Ascending aorta (tissue), 2 donors: ENCODE measurements at places on chromosomes 6 and 20.

DNA sequence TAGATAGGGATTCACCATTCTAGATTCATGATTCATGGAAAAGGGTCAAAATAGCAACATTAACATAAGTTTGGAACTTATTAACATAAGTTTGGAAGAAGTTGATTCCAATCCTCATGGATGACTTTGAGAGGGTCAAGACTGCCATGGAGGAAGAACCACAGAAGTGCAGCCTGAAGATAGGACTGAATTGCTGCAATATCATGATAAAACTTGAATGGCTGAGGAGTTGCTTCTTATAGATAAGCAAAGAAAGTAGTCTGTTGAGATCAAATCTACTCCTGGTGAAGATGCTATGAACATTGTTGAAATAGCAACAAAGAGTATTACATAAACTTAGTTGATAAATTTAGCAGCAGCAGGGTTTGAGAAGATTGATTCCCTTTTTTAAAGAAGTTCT lies 62.2 kb downstream of the GMDS start:
- no peak for DNase-seq

- no peak for DNase-seq
Observed at GRCh38 chr6:131216246-131216645, 81.0 kb downstream of the AKAP7 start.

- DNase-seq, result no peak
Observed at GRCh38 chr20:51831866-51832265, 29.5 kb upstream of the SALL4 start.

- no peak for DNase-seq
Observed at GRCh38 chr20:22407237-22408193, 176.9 kb downstream of the FOXA2 start.

DNA sequence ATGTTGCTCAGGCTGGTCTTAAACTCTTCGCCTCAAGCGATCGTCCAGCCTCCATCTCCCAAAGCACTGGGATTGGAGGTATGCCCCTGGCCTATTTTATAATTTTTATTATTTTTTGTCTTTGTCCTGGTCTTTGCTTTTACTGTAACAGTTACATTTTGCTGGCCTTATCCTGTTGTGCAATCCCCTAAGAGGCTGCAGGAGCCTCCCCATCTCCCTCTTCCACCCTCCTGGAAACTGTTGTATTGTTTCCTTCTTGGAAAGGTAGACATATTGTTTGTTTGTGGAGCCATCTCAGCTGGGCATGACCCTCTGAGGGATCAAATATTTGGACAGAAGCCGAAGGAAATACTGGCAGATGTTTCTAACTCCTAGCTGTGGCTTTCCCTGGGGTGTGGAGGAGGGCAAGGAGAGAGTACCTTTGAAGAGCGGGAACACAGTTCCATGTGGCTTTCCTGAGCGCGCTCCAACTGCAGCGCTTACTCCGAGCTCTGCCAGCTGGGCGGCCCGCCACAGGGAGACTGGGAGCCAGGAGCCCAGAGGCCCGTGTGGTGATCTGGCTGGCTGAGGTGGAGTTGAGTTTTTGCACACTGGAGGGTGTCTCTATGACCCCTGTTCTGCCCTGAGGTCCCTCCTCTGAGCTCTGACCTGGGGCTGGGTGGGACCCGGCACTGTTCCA lies 4.9 kb downstream of the MAPK13 start:
- DNase-seq, result no peak

- no peak for DNase-seq
Observed at GRCh38 chr6:156464100-156464878, 312.9 kb upstream of the ARID1B start.

- no peak for DNase-seq
Observed at GRCh38 chr6:106885679-106886078, 88.8 kb downstream of the CD24 start.

DNA sequence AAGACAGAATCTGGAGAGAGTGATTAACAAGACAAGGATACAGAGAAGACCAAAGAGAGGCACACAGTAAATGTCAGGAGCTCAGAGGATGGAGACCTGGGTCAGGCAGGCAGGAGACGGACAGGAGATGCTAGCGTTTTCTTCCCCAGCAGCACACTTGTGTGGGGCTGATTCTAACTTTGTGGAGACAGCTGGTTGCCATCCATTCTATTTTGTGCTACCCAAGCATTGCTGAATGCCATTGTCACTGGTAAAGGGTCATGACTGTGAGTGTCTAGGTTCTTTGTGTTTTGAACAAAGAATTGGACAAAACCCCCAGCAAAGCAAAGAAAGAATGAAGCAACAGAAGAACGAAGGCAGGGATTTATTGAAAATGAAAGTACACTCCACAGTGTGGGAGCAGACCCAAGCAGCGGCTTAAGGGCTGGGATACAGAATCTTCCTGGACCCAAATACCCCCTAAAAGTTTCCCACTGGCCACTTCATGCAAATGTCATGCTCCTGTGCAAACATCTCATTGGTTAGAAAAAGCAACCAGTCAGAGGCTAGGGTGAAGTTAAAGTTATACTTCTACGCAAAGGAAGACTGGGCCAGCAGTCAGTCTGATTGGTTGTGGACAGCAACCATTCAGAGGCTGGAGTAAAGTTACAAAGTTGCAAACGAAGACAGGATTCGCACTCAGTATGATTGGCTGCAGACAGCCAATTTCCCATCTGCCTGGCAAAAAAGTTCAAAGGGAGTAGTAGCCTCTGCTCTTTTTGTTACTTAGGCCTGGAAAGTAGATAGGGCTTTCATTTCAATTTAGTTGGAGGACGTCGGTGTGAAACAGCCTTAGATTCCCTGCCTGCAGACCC lies 17.5 kb downstream of the PTK7 start:
- DNase-seq, result no peak

GRCh38 chr6:146498309-146498708 lies 45.3 kb upstream of the RAB32 start:
- DNase-seq, result no peak

DNA sequence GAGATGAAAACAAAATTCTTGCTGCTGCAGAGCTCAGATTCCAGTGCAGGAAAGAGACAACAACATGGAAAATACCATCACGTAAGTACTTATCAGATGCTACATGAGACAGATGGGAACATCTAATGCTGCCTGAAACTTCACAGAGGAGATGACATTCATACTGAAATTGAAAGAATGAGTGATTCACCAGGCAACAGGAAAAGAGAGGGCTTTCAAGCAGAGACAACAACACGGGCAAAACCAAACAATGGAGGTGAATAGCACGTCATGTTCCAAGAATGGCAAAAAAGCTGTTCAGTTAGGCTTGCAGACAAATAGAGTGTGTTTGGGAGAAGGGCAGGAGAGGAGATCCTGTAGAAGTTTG lies 39.3 kb downstream of the GTF2H5 start:
- DNase-seq, result no peak

DNA sequence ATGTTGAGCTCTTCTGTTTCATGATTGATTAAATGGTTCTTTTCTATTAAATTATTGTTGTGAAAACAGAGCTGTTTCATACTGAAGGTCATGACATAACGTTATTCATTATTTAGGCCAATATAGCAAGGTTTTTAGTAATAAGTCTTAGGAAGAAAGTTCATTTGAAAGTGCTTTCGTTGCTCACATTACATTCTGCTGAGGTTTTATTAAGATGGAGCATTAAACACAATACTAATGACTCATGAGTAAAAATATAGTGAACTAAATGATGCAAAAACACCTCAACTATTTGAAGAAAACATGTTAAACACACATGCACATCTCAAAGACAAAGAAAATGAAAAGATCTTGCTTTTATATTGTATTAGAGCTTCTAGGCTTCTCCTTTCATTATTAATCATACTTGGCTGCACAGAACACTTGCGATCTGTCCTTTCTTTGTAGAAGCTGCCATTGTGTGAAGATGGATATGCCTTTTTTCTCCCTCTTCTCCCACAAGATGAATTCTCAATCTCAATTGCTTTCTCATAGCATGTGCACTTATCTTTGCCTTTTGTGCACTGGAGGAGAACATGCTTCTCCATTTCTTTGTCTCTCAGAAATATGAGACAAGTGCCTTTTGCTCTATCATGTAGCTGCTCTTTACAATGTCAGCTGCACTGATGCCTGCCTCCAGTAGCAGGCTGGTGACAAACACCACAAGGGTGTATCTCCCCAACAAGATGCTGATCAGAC lies 312.4 kb downstream of the PHF3 start:
- DNase-seq, result no peak

- DNase-seq, result no peak
Observed at GRCh38 chr6:1864496-1864895, 254.8 kb downstream of the FOXC1 start.

GRCh38 chr20:47727170-47727880 lies 58.0 kb downstream of the SULF2 start:
- peak; percentile 60 for DNase-seq

- no peak for DNase-seq
Observed at GRCh38 chr20:47419953-47420514, 63.5 kb upstream of the ZMYND8 start.

DNA sequence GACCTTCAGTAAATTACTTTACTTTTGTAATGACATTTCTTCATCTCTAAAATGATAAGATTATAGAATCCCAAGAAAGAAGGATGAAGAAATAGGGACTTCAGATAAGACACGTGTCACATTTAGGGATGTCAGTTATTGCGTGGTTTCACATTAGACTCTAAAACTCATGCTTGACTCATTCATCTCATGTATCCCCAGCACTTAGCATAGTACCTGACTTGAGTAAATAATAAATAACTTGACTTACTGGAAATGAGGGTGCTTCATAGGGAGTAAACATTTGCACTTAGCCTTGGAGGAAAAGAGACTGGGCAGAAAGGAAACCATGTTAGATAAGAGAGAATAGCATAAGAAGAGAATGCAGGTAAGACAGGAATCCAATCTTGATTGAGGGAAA lies 37.2 kb downstream of the VTA1 start:
- no peak for DNase-seq

DNA sequence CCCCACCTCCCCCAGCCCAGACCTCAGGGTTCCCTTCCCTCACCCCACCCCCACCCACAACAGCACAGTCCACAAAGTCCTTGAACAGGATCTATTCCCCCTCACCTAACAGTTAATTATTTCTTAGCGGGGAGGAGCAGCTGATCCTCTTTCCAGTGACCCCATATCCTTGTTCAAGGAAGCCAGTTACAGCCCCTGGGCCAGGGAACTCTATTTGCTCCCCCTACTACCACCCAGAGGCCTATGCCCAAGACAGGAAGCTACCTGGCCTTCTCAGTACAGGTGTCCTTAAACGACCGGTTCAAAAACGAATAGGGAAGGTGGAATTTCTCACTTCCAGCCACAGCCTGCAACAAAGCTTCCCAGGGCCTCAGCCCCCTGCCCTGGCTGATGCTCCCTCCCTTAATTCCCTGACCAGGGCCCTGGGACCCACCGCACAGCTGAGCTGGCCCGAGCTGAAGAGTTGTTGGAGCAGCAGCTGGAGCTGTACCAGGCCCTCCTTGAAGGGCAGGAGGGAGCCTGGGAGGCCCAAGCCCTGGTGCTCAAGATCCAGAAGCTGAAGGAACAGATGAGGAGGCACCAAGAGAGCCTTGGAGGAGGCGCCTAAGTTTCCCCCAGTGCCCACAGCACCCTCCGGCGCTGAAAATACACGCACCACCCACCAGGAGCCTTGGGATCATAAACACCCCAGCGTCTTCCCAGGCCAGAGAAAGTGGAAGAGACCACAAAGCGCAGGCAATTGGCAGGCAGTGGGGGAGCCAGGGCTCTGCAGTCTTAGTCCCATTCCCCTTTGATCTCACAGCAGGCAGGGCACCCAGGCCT lies 778 bp downstream of the MCCD1 start:
- DNase-seq, result no peak

GRCh38 chr6:40074306-40075055 lies 140.2 kb upstream of the MOCS1 start:
- DNase-seq, result no peak

DNA sequence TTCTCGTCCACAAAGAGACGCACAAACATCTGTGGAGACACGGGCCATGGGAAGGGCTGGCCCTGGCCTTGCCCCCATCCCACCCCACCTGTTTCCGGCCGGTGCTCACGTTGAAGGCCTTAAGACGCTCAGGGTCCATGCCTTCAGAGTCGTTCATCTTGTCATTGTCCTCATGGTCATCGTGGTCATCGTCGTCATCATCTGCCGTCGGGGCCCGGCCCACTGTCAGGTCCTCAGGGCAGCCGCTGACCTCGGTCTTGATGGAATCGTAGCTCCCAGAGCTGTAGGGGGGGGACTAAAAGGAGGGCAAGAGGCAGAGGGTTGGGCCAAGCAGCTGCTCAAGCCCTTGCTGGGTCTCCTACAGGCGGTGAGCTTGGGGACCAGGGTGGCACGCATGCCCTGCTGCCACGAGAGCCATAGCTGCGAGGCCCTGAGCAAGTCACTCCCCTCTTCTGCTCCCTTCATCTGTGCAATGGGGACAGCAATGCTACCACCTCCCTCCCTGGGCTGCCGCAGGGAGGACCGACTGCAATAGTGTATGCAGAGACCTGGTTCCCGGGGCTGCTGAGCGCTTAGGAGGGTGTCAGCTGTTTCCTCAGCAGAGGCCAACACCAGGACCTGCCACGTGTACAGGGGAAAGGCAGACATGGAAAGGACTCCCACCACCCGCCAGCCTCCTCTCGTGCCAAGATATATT lies 95.5 kb downstream of the ASXL1 start:
- no peak for DNase-seq

- DNase-seq, result no peak
Observed at GRCh38 chr6:20400456-20401204, 1.0 kb upstream of the E2F3 start.

- no peak for DNase-seq
Observed at GRCh38 chr20:1652960-1653359, 4.6 kb downstream of the SIRPG start.

- no peak for DNase-seq
Observed at GRCh38 chr6:131972741-131973140, 21.6 kb upstream of the CCN2 start.

DNA sequence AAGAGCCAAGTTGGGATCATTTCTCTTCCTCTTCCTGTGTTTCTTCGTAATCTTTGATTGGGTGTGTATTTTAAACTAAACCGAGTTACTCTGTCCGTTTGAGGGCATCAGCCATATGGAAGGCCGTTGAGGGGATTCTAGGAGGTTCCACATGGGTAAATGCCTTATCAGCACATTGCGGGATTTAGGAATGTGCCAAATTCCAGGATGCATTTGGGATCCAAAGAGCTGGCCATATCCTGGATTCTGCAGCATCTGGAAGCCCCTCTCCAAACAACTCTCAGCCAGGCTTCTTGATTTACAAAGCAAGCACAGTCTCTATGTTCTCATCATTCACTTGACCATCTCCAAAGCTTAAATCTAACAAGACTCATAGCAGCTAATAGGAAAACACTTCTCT lies 67.6 kb upstream of the RIN2 start:
- DNase-seq, result no peak

DNA sequence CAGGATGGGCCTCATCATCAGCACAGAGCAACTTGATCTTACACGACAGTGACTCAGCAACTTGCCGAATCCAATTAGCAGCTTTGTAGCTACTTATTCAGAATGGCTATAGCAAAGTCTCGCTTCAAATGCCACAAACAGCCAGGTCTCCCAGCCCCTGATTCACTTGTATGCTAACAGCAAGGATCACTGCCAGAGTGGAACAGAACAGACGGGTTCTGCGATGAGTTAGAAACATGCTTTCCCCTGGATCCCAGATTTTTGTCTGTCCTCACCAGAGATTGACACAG lies 254.4 kb downstream of the NRN1 start:
- DNase-seq, result no peak
